ENCODE measurements at places on chromosomes 12 and 14.

DNA sequence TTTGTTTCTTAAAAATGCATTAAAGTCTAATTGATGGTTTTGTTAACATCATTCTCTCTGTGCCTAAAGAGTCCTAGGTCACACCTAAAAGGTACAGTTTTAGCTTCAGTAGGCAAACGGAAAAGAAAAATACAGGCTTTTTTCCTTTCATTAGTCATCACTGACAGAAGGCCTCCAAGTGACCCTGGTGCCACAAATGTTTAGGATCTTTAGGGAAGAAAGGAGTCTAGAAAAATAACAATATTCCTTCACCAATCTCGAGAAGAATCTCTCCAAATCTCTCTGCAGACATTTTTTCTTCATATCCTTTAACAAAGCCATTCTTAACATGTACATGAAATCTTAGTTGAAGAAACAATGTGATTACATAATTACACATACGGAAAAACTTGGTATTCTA, 2.0 kb downstream of the DENND5B start:
- no peak for DNase-seq

- no peak for DNase-seq
Observed at GRCh38 chr12:52059582-52060497, 8.6 kb downstream of the NR4A1 start.

DNA sequence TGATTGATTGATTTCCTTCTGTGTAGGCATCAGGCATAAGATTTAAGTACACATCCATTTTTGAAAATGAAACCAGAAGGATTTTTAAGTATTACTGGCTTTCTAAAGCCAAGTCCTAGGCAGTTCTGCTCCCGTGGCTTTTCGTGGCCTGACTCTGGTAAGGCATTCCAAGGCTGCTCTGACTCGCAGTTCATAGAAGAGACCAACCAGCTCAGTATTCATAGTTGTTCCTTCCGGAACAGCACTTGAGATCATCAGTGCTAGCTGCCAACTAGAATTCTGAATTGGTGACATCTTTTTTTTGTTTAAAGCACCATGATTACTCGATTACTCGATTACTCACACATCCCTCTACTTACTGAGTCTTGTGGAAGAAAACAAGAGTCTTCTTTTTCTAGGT, 25.9 kb downstream of the SUDS3 start:
- no peak for DNase-seq

DNA sequence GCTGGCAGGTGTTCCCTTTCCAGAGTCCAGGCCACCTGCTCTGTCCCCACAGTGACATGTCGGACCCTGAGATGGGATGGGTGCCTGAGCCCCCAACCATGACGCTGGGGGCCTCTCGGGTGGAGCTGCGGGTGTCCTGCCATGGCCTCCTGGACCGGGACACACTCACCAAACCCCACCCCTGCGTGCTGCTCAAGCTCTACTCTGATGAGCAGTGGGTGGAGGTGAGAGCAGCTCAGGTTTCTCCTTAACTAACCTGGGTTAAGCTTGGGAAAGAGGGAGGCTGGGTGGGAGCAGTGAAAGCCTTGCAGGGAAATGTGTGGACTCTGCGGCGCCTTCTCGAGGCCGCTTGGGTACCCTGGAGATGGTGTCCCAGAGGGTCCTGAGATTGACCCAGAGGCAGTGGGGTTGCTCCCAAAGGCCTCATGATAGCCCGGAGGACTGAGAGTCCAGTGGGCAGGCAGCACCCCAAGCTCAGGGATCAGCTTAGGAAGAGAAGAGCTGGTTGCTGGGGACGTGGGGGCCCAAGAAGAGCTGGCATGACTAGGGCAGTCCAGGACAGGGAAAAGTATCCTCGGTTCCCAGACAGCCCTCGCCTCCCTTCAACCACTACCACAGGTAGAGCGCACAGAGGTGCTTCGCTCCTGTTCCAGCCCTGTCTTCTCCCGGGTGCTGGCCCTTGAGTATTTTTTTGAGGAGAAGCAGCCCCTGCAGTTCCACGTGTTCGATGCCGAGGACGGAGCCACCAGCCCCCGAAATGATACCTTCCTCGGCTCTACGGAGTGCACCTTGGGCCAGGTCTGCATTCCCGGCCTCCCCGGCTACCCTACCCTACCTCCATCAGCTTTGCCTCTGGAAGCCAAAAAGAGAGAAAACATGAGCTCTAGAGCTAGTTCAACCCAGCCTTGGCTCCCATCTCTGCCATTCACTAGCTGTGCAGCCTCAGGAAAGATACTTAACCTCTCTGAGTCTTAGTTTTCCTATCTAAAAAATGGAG, 1.8 kb downstream of the CPNE6 start:
- no peak for DNase-seq

DNA sequence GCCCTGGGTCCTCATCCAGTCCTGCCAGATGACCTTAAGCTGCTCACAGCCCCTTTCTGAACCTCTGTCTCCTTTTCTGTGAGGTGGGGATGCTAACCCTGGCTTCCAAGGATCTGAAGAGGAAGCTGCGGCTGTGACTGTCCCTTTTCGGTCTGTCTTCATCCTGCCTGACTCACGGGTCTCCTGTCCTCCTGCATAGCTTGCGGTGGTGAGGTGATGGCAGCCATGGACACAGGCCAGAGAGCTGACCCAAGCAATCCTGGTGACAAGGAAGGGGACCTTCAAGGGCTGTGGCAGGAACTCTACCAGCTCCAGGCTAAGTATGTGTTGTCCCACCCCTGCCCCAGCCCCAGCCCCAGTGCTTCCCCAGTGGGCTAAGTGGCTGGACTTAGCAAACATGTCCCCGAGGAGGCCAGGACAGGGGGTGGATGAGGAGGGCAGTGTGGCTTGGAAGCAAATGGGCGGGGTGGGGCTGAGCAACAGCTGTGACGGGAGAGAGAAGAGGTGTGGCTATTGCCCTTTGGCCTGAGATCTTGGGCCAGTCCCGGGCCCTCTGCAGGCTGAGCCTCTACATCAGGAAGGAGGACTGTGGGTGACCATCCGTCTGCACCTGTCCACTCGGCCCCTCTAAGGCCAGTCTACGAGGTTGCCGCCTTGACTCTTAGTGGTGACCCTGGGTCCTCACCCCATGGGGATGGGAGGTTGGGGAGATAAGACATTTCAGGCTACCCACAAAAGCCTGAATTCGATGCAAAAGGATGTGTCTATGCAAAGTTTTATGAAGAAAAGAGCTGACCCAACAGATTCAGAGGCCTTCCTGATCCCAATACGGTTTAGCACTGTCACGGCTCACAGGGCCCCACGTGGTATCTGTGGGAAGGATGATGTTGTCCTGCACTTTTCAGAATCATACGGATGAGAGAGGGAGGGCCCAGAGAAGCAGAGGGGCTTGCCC, 1.1 kb downstream of the CCDC197 start:
- DNase-seq, result no peak

DNA sequence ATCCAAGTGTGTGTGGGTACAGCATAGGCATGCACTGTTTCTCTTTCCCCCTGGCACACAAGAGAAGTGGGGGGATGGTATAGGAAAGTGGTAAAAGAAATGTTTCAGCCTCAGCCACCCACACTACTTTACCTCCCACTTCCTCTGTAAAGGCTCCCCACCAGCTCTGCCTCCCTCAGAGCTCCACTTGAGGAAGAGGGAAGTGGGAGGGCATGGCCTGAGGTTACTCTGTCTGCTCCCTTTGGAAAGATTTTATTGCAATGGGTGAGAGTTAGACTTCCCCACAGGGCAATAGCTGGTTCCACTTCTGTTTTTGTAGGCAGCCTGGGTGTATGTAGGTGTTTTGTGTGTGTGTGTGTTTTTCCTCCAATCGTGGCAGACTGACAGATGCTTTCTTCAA, 145.3 kb downstream of the SSPN start:
- DNase-seq, result no peak

DNA sequence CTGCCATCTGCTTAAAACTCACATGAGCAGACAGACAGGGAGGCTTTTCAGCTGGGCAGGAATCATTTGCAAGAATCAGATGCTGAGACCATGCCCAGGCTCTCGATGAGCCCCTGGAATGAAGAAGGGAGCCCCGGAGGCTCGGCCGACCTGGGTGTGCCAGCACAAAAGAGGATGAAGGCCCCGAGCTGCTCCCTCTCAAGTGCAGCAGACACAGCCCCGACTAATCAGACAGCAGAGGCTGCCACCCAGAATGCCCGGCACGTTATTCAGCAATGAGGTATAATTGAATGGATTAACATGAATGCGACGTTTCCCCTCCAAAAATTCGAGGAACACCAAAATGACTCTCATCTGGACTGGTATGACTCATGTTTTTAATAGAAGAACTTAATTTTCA, 58.9 kb downstream of the BCL11B start:
- DNase-seq, result no peak

GRCh38 chr12:67386869-67387565, 117.9 kb downstream of the CAND1 start:
- no peak for DNase-seq

DNA sequence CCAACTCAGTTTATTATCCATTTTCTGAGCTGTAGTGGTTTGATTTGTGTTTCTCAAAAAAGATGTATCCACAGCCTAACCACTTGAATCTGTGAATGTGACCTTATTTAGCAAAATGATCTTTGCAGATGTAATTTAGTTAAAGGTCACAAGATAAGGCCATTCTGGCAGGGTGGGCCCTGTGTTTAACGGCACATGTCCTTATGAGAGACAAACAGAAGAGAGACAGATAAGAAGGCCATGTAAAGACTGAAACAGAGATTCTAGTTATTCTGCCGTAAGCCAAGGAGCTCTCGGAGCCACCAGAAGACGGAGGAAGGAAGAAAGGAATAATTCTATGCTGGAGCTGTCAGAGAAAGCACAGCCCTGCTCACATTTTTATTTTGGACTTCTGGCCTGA, 374.2 kb downstream of the PRKD1 start:
- DNase-seq, result no peak

DNA sequence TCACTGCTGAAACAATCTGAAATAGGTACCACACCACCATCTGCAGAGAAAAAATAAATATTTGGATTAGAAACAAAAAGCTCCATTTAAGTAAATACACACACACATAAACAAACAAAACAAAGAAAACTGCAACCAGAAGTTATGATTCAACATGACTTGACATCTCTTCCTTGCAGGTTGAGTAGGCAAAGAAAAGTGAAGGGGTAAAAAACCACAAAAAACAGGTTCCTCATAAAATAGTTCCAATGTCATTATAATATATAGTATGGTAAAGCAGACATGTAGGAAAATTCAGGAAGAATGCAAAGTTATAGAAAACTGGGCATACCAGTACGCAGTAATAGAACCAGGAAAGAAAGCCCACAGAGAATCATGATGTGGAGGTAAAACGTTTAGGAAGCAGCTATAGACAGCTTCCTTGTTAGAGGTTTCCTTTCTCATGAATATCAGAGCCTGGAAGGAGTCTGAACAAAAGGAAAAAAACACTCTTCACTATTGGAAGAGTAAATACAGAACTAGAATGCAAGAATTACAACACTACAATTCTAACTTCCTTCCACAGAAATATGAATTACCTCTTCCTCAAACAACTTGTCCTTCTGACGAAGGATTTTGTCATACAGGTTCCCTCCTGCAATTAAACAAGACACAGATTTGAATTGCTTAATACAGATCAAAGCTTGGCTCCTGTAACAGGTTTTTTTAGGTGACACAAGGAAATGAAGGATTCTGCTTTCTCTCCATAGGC, 6.1 kb downstream of the NEK9 start:
- DNase-seq, result no peak

- no peak for DNase-seq
Observed at GRCh38 chr14:93065272-93065730, 50.4 kb downstream of the ITPK1 start.

DNA sequence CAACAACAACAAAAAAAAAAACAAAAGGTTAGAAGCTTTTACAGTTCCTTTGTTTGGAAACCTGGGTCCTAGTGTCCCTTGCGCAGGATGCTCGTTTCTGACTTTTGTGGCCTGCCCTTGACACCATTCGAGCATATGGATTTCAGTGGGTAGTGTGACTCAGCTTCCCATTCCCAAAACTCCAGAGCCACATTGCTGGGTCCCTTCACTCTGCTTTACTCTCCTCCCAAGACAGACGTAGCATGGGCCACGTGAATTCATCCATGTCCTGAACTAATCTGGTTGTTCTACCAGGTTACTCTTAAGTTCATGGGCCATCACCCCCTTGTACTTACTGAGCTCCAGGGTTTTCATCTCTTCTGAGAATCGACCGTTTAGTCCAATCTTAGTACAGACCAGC, 68.0 kb upstream of the MAX start:
- no peak for DNase-seq

GRCh38 chr12:9096563-9097176, 19.0 kb downstream of the A2M start:
- DNase-seq, result no peak

DNA sequence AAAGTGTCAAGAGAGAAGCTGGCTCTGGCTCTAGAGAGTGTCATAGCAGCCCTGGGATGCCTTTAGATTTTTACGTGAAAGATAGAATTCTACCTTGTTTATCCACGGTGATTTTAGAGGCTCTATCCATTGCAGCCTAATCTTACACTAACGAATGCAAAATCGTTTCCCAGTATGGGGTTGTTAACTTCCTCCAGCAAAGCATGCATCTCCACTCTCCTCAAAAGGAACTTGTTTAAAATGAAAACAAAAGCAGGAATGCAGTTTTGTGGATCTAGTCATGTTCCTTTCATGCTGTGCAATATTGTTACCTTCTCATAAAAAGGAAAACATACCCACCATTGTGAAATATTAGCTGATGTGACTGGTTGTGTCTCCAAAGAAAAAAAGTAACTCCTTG, 88.4 kb downstream of the ANO2 start:
- DNase-seq, result no peak

DNA sequence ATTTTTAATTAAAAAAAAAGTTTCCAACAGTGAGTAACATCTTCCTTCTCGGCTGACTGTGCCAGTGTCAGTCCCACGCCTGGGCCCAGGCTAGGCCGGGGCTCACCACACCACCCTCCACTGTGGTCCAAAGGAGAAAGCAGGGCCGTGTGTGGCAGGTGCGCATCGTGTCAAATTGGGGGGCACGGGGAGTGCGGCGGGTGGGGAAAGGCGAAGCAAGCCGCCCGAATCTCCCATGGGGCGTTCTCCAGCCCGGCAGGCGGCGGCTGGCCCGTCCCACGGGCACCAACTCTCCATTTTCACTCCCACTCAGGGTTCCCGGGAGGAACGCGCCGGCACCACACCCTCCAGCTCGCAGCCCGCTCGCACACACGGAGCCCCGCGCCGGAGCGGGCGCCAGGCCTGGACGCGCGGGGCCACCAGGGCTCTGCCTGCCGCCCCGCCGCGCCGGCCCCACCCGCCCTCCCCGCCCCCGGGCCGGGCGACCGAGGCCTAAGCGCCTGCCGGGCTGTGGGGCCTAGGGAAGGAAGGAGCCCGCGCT, 604 bp downstream of the EEA1 start:
- peak; percentile 48 for DNase-seq

Data from activated T-helper 1 cell treated with anti-CD3 and anti-CD28 coated beads, Interleukin-2, amount 50 U/mL, for 16 hours (primary cell).